T1000 (cell line): ENCODE measurements at places on chromosomes 11 and 22.

DNA sequence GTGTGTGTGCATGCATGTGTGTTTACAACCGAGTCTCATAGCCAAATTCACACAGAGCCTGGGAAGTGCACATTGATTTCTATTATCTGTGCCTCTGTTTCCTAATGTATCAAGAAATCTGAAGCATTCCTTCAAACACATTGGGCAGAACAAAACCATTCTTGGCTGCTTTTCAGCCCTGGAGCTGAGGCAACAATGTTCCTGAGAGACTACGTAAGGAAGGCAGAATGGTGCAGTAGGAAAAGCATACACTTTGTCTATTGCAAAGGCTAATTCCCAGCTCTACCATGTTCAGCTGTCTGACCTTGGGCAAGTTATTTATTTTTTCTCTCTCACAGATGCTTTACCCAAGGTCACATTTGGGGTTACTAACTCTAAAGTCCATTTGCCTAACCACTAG lies 575.5 kb downstream of the SOX6 start:
- DNase-seq, result no peak

- no peak for DNase-seq
These were observed 7.3 kb upstream of the TBX1 start for GRCh38 chr22:19753090-19753842.

DNA sequence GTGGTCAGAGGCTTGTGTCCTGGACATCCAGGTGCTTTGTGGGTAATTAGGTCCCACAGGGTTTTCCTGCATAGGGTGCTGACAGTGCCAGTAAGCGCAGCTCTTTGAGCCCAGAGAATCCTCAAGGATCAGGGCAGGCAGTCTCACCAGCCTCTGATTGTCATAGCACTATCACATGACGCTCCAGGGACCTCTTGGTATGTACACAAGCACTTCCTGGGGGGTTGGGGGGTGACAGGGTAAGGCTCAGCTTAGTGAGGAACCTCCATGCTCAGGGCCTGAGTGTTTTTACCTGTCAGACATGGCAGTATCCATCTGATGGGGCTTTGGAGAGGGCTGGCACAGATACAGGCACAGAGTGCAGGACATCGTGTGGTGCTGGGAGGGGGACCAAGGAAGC lies 27.9 kb upstream of the SUSD2 start:
- DNase-seq, result no peak

DNA sequence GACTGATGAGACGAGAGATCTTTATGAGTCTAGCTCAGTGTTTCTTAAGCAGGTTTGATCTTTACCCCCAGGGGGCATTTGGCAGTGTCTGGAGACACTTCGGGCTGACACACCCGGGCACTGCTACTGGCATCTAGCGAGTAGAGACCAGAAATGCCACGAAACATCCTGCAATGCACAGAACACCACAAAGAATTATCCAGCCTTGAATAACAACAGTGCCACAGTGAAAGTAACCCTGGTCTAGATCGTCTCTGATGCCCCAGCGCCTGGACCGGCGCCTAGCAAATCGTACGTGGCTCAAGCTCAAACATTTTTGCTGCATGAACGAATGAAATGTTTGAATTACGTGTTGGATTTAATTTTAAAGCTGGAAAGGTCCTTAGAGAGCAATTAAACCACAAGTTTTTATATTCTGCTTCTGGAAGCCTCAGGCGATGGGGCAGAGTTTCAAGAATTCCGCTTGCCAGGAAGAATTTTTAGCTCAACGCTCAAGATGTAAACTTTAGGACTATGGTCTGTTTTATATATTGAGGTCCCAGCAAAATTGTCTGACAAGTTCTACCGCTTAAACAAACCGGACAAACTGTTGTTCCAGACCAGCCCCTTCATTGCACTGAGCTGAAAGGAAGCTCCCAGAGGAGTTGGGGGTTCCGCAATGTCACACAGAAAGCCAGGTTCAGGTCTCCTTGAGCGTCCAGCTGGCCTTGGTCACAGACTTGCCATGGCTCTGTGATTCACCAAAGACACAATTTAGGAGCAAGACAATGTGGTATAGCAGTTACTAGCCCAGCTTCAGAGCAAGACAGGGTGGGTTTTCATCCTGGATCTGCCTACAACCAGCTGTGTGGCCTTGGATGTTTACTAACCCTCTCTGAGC lies 44.2 kb upstream of the SMTN start:
- peak; percentile 59 for DNase-seq

GRCh38 chr11:113670149-113670830 lies 35.8 kb downstream of the TMPRSS5 start:
- DNase-seq, result no peak

DNA sequence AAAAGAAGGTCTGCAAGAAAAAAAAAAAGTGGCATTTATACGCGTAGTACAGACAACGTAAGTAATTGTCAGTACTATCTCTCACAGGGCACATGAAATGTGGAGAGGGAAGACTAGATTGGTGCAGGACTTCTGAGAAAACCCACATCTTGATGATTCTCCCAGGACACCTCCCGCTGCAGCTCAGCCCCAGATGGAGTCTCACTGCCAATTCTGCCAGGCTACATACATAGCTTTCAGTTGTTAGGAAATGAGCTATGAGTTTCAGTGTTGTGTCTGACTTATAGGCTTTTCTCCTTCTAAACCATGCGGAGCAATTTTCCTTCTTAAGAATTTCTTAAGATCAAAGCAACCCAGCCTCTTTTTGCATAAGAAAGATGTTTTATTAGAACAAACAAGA lies 9.6 kb downstream of the OR5A2 start:
- no peak for DNase-seq

DNA sequence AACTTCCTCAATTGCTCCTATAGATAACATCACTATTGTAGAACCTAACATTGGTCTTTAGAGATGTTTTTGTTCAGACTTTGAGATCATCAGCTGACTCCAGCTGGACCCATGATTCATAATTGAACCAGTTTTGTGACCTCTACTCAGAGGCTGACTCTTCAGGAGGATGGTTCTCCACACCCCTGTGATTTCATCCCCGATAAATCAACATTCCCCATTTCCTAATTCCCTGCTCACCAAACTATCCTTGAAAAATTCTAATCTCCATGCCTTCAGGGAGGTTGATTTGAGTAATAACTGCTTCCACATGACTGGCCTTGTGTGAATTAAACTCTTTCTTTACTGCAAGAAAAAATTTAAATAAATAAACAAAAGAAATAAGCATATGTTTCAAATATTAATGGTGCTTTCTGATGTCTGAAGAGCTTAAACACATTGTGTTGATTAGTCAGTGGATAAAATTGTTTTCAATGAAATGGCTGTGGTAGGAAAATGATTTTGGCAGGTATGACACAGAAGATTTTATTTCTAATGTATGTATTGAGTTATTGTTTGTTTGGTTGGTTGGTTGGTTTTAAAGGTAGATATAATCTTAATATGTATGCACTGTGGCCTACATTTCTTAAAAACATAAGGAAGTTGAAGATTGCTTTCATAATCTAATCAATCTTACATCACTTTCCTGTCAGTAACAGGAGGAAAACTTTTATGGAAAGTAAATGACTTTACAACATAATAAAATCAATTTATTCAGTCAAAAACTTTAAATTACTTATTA lies 427.9 kb upstream of the CCDC179 start:
- peak; percentile 17 for DNase-seq

DNA sequence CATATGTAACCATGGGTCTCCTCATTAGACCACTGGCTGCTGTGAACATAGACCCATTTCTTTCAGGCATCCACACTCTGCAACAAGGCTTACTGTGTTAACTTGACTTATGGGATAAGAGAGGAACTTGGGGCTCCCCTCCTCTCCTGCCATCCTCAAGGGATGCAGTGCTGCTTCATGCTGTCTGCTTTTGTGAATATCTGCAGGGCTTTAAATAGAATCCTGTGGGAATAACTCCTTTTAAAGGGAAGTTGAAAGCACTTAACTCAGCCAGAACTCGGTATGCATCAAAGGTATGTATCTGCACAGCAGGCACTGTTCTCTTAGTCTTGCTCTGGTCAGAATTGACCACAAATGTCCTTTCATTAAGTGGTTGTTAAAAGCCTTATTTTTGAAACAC lies 222.5 kb upstream of the KIRREL3 start:
- DNase-seq, result no peak

DNA sequence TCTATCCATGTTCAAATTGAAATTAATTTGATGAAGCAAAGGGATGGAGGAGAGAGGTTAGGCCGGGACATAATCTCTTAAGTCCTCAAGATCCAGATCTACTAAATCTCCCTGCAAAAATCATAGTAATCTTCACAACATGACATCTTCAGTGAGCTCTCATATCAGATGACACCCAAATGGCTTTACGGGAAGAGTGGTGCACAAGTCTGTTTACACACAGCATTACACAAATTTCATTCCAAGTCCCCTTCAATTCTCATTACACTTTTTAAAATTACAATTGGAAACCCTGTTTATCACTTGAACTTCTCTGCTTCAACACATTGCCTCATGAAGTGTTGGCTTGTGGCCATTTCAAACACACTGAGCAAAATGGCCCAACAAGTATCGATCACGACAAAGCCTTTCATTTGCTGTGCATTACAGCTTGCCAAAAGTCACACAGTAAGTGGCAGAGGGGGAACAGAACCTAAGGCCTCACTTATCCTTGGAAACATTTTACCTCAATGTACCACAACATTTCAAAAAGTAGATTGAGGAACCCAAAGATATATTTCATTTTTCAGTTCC lies 17.9 kb upstream of the TPH1 start:
- no peak for DNase-seq

DNA sequence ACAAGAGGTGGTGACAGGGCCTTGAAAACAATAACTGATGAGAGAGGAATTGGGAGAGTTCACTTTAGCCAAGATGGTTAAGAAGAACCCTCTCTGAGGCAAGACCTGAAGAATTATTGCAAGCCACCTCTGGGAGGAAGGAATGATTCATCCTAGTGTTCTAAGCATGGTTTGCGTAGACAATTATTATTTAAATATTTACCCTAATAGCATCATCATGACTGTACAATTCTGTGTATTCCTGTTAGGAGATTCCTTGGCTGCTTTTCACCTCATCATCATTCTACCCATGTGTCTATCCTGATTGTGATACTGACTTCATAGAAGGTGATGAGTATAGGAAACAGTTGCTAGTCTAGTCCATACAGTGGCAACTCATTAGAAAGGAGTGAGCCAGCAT lies 264.4 kb downstream of the DDX10 start:
- no peak for DNase-seq

GRCh38 chr11:105152021-105152512 lies 12.5 kb upstream of the CARD18 start:
- no peak for DNase-seq

GRCh38 chr22:44759001-44759400 lies 6.6 kb downstream of the ARHGAP8 start:
- no peak for DNase-seq

DNA sequence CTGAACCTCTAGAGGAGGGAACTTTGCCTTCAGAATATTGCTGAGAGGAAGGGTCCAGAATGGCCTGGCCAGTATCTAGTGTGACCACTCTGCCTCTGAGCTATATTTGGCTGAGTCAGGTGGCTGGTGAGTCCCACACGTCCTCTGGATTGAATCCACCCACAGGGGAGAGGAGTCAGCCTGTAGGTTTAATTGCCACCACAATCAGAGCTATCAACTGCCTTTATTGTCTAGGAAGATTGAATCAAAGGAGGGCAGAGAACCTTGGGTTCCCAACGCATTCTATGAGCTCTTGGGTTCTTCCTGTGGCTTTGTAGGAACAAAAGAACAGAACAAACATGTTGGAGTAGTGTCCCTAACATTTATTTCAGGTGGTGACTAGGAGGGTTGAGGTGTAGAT lies 67.7 kb downstream of the ST3GAL4 start:
- DNase-seq, result no peak

DNA sequence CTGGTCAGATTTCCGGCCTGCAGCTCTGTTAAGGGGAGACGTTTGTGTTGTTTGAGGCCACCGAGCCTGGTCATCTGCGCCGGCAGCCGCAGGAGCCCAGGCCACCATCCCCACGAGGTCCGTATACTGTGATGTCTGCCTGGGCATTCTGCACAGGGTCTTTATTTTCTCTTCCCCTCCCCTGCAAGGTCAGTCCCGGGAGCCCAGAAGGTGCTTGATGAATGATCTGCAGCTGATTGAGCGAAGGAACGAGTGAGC lies 45.4 kb downstream of the CTTN start:
- no peak for DNase-seq

DNA sequence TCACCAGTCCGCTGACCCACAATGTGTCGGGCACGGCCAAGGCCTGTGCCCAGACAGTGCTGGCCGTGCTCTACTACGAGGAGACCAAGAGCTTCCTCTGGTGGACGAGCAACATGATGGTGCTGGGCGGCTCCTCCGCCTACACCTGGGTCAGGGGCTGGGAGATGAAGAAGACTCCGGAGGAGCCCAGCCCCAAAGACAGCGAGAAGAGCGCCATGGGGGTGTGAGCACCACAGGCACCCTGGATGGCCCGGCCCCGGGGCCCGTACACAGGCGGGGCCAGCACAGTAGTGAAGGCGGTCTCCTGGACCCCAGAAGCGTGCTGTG lies 6.1 kb downstream of the SLC35C1 start:
- no peak for DNase-seq

DNA sequence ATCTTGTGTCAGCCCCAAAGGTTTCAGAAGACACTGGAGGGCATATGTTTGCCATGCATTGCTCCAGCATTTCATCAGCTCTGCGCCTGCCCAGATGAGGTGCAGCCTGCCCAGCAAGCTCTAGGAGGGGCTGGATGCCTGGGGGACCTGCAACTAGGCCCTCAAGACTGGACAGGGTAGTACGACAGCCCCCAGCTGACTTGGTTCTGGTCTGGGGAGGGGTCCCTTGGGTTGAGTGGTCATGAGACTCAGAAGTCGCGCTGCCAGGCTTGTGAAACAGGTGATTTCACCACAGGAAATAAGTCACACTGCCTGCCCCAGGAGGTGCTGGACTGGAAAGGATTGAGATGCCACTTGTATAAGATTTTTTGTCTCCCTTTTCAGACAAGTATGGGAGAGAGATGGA lies 23.4 kb downstream of the TPBGL start:
- no peak for DNase-seq

GRCh38 chr11:2835296-2835695 lies 50.3 kb downstream of the CDKN1C start:
- no peak for DNase-seq

DNA sequence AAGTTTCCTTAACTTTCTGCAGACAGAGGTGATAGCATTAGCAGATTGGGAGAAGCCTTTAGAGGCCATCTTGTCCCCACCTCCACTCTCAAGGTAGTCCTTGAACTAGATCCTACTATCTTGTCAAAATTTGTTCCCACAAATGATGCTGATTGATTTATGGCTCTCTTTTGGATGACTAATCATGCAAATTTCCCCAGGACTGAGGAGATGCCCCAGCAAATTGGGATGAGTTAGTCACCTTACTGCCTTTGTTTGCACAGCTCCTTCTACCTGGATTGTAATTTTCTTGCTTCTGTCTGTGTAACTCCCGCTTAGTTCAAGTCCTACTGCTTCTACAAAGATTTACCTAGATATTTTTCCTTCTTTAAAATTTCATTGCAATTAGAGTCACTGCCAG lies 391.4 kb upstream of the CADM1 start:
- DNase-seq, result no peak

GRCh38 chr22:37258753-37259401 lies 14.8 kb upstream of the RAC2 start:
- no peak for DNase-seq
